GM13976 (cell line): ENCODE measurements at places on chromosomes 4 and X.
A peak's percentile ranks its signal among the peaks of the same experiment; 100 is the strongest.

DNA sequence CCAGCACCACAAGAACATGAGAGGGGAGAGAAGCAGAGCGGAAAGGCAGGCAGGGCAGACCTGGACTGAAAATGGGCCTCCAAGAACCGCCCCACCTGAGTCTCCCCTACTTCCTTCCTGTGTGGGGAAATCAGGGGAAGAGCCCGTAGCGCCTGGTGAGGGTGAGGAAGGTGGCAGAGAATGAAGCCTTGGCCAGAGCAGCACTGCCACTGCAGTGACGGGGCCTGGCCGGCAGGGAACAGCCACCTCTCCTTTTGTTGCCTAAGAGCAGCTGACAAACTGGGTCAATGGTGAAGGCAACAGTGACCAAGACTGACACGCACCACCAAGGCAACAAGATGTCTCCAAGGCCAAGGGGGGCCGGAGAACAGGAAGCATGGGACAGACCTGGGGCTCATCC, 58.4 kb upstream of the CBR4 start:
- DNase-seq: no peak

DNA sequence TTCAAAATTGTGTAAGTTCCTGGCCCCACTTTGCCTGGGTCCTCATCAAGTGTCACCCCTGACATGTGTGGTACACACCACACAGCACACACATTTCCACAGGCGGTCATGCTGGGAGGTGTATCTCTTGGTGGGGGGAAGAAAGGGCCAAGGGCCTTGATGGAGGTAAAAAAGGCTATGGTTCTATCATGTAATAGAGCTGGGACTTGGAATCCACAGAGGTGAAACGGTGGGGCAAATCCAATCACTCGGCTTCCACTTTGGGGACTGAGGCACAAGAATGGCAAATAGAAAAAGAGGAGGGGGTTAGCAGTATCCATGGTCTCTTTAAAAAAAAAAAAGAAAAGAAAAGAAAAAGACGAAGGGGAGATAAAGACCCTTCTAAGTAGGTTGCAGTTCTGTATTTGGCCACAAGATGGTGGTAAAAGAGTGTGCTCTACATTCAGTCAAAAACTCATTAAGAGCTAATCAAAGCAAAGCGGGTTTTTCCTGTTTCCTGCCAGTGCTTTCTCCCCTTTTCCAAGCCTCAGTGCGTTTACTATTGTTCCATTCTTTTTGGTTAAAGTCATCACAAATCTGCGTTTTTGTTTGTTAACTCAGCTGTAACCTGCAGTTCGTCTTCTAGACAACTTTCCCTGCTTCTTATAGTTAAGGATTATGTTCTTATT, 37.0 kb upstream of the ATP6AP2 start:
- DNase-seq: peak; percentile 37

GRCh38 chr4:7658341-7659204, 223.8 kb upstream of the PSAPL1 start:
- no peak for DNase-seq

DNA sequence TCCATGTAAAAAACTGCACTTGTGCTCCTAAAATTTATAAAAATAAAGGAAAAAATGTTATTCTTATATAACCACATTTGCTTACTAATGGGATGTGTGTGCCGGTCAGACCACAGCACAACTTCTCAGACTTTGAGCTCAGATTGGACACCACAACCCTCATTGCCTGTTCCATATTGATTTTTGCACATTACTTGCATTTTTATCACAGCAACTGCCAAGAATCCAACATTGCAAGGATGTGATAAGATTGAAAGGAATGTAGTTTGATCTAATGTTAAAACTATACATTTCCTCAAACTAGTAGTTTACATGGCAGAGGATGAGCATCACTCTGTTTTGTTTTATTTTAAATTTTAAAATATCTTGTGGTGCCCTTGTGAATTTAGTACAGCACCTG, 227.8 kb downstream of the KDR start:
- no peak for DNase-seq

DNA sequence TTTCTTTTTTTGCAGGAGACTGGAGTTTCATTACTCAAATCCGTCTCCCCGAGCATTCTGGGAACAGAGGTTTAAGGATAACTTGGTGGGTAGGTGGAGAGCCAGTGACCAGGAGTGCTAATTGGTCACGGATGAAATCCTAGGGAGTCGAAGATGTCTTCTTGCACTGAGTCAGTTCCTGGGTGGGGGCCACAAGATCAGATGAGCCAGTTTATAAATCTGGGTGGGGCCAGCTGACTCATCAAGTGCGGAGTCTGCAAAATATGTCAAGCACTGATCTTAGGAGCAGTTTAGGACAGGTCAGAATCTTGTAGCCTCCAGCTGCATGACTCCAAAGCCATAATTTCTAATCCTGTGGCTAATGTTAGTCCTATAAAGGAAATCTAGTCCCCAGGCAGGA, 741.3 kb downstream of the PCDH7 start:
- no peak for DNase-seq

GRCh38 chrX:53085661-53086229, 3.6 kb downstream of the TSPYL2 start:
- DNase-seq: no peak

DNA sequence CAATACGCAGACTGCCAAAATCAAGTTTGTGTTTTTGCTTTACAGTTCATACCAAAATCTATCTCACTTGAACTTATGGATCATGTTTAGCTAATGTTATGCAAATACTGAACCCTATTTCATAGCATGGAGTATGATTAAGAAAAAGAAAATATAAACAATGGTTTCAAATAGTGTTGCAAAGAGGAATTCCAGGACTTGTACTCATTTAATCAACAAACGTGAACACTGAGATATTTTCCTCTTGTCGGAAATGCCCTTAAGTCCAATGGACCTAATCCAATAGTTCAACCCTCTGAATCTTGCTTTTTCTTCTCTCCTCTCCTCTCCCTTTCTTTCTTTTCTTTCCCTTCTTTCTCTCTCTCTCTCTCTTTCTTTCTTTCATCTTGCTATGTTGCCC, 30.8 kb downstream of the RASL11B start:
- no peak for DNase-seq

- DNase-seq: no peak
Observed at GRCh38 chr4:117873779-117874178, 160.5 kb upstream of the NDST3 start.

- no peak for DNase-seq
Observed at GRCh38 chr4:185730387-185730786, 81.6 kb downstream of the SORBS2 start.

GRCh38 chr4:159042097-159042605, 60.7 kb upstream of the RAPGEF2 start:
- DNase-seq: peak; percentile 23

DNA sequence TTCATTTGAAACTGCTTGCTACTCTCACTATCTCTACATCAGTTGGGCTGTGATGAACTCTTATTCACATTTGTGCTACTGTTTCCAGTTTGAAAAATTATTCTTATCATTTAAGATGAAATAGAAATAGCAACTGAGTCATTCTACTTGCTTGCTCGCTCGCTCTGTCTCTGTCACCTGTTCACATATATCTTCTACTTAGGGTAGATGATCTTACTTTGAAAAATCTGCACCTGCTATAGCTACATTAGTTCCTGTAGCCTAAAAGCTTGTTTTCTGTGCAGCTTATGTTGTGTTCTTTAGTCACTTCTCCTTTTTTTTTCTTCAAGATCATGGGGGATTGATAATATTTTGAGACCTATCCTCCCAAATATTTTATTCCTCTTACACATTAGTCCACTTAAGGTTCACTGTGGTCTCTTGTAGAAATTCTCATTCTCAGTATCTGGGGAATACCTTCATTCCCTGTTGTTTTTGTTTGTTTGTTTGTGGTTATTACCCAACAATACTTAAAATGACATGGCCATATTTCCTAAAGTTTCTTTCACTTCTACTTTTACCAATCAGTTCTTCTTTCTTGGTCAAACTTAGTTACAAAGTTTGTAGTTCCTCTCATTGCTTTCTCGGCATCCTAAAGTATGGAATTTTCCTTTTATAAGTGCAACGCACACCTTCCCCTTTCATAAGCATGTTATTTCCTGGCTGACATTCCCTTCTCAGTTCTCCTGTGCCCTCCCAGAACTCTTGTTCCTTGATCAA, 36.5 kb downstream of the CLCN5 start:
- no peak for DNase-seq

DNA sequence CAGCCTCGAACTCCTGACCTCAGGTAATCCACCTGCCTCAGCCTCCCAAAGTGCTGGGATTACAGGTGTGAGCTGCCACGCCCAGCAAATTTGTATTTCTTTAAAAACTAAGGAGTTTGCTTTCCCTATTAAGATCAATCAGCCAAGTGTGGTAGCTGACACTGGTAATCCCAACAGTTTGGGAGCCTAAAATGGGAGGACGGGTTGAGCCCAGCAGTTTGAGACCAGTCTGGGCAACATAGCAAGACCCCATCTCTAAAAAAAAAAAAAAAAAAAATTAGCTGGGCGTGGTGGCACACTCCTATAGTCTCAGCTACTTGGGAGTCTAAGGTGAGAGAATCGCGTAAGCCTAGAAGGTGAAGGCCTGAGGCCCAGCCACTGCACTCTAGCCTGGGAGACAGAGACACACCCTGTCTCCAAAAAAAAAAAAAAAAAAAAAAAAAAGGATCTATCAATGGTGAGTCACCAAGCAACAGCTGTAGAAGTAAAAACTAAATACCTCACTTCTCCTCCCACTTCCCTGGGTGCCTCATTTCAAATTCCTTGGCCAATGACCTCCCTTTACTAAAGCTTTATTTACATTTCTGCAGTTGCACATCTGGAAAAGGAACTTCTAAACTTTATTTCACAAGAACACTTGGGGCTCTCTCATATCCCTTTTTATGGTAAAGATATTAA, 54.5 kb downstream of the LDB2 start:
- DNase-seq: no peak

DNA sequence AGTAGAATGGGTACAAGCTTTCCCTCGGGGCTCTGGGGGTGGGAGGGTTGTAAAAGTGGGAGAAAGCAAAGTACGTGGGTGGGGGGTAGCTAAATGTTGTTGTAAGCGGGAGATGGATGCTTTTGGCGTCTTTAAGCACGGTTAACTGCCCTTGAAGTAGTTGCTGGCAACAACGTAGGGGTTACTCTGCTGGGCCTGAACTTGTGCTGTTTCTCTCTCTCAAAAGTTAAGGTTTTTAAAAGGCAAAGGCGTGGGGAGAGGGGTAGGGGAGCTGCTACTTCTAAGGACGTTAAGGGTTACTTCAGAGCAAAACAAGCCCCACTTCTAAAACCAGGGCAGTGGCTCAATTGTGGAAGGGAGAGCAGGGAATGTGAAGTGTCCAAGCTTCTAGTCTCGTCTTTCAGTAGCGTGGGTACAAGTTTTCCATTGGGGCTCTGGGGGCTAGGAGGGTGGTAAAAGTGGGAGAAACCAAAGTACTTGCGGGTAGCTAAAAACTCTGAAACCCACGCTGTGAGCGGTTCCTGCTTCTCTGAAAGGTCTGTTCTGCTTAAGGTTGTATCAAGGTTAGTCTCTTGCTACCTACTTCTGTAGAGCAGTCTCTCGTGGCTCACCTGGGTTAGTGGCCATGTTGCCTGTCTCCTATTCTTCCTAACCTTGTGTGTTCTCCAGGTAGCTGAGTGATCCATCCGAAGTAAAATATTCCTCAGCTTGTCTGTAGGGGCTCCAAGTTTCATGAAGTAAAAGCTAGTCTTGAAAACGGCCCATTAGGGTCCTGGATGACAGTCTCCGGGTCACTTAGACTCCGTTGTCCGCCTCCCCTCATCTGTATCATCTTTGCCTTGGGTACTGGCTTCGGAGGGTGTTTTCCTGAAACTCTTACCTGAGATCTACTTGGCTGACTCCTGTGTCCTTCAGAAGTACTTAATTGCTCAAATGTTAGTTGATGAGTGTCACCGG, 1.7 kb upstream of the WDR1 start:
- peak; percentile 25 for DNase-seq

- no peak for DNase-seq
Observed at GRCh38 chr4:8272472-8273428, 3.2 kb downstream of the HTRA3 start.

GRCh38 chr4:6200922-6201362, 593 bp upstream of the JAKMIP1 start:
- no peak for DNase-seq

GRCh38 chr4:98385831-98386230, 124.6 kb downstream of the RAP1GDS1 start:
- no peak for DNase-seq

GRCh38 chr4:110042545-110043517, 130.1 kb downstream of the EGF start:
- DNase-seq: no peak

DNA sequence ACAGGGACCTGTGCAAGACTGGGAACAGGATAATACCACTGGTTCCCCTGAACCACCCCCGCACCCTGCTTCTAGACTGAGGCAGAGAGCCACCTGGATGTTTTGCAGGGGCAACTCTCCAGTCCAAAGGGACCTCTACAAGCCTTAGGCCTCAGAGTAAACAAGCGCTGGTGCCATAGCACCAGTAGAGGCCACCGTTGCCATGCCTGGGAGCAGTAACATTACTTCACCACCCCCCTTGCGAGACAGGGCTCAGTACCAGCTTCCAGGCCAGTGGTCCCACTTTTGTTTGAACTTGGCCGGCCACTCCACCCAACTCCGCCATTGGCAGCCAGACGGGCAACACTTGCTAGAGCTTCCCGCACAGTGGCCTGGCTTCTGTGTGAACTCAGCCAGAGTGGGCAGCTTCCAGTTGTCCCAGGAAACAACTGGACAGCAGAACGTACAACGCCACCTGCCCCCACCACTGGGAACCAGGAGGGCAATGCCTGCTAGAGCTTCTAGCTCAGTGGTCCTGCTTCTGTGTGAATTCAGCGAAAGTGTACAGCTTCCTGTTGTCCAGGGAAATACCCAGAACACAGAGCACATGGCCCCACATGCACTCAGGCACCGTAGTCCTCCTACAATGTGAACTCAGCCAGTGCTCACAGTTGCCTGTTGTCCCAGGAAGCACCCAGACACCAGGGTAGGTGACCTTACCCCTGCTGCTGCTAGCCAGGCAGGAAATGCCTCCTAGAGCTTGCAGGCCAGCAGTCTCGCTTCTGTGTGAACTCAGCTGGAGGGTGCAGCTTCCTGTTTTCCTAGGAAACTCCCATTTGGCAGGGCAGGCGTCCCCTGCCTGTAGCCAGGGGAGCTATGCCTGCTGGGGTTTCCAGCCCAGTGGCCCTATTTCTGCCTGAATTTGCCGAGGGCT, 39.9 kb upstream of the PCDH19 start:
- DNase-seq: peak; percentile 9

GRCh38 chr4:22514001-22514400, 1.9 kb downstream of the ADGRA3 start:
- no peak for DNase-seq

- no peak for DNase-seq
Observed at GRCh38 chr4:123889507-123889906, 492.9 kb downstream of the SPRY1 start.

- no peak for DNase-seq
Observed at GRCh38 chr4:67954890-67955289, 8.4 kb downstream of the TMPRSS11A start.
